Left lobe of liver (tissue), 2 donors: ENCODE measurements at places on chromosomes 6 and 20. TPM values are rescaled to one million over a fixed set of nuclear protein-coding genes. Genes with fewer than 3 reads are reported as not detected.

Gene C6orf132
- total RNA-seq, result 0.38 TPM

Gene RTN4IP1
- total RNA-seq, result 6.3 TPM

Gene NKAIN2
- not detected for total RNA-seq

Gene MROH8
- total RNA-seq, result 4.7 TPM

Gene DBNDD2
- 2.9 TPM for total RNA-seq

Gene CFB
- total RNA-seq, result 1,916 TPM

Gene ADGRG6
- total RNA-seq, result 84.4 TPM
